ENCODE measurements at places on chromosomes 7 and 10.

GRCh38 chr10:72081210-72081609 lies 7.1 kb downstream of the SPOCK2 start:
- no peak for DNase-seq

GRCh38 chr7:108436906-108437305 lies 19.3 kb downstream of the NRCAM start:
- no peak for DNase-seq

DNA sequence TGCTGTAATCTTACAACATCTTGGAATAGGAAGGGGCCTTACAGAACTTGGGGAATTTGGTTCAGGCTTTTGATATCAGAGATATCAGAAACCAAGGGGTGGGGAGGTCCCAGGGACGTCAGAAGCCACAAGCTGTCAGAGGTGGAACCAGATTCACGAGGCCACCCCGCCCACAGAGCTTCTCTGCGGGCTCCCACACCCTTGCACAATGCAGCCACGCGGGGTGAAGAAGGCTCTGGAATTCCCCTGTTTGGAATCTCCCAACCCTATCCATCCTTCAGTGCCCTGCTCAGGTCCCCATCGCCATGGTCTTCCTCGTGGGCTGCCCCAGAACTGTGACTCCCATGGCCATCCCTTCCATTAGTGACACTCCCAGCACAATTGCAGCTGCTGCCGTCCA lies 247.1 kb upstream of the SHH start:
- DNase-seq = no peak

- DNase-seq = no peak
Observed at GRCh38 chr7:127678947-127679346, 27.0 kb downstream of the SND1 start.

DNA sequence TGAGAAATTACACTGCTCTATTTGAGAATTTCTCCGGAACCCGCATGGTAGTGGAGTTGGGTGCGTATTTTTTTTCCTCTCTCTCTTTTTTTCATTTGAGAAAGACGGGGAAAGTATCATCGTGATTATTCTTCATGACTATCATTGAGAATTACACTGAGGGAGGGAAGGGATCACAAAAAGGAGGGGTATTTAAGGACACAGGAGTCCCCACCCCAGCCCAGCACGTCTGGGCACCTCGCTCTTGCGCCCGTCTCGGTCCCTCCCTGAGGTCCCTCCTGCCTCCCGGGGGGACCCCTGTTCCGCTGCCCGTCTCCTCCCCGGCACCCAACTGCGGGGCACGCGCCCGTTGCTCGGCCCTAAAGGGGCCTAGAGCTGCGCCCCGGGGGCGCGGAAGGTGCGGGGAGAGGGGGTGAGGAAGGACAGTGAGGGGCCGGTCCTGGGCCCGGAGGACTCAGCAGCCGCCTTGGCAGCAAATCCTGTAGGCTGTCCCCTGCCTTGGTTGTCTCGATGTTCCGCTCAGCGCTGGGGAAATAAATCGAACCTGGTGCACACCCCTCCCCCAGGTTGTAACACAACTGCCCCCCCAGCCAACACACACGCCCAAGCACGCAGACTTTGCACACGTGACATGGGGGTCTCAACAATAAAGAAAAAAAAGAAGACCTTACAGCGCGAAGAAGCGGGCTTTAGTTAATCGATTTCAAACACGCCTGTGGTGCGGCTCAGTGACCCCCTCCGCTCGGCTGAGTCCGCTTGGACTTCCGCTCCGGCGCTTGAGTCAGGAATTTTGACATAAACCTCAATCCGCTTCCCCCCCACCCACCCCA lies 18.6 kb upstream of the GATA3 start:
- DNase-seq = no peak

DNA sequence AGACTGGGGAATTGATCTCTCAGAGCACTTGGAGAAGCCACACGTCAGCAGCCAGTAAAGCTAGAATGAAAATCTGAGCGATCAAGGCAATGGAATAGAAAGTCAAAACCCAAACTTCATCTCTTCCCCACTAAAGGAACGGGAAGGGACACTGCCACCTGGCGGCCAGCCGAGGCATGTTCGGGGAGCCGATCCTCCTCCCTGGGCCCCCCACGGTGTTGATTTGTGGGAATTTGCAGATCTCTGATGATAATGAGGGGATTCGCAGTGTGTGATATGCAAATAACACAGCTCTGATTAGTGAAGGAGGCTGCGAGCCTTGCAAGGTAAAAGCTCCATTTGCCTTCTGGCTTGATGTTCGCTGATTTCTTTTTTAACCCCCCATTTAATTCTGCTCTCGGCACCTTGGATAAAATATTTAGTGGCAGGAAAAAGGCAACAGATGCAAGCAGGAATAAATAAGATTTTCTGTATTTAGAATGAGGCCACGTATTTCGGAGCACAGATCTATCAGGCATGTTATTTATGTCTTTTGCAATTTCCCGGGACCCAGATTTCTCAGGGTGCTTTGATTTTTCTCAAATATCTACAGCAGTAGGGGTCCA lies 258.6 kb downstream of the PAXIP1 start:
- no peak for DNase-seq

- DNase-seq = no peak
Observed at GRCh38 chr10:22341190-22341925, 3.9 kb upstream of the SPAG6 start.

DNA sequence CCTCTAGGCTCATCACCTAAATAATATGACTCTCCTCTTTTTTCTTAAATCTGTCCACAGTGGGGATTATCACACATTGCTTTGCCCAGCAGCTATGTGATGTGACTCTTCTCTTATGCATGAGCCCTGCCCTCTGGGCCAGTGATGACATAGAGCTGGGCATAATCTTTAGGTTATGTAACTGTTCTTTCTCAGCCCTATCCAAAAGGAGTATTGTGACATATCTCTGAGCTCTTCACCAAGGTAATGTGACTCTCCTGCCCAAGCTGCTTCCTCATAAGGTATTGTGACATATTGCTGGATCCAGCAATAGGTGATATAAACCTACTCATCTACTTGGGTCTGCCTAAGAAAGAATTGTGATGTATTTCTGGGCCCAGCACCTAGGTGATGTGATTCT lies 37.7 kb upstream of the ZNF107 start:
- no peak for DNase-seq

- DNase-seq = no peak
Observed at GRCh38 chr7:158350166-158350900, 237.3 kb downstream of the PTPRN2 start.

- DNase-seq = peak; percentile 43
Observed at GRCh38 chr10:79059859-79060379, 8.8 kb upstream of the ZMIZ1 start.

DNA sequence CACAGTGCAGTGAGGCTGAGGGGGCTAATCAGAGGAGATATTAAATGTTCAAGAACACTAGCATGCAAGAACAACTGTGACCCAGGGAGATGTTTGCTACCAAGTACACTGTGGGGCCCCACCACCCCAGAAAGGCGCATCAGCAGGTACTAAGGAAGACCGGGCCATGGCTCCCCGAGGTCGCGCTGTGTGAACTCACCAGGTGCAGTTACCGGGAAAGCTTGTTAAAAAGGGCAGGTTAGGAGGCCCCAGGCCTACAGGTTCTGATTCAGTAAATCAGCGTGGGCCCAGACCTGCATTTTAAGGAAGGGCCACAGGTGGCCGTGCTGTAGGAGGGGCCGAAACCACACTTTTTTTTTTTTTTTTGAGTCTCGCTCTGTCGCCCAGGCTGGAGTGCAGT lies 54.6 kb downstream of the TMEM209 start:
- no peak for DNase-seq

DNA sequence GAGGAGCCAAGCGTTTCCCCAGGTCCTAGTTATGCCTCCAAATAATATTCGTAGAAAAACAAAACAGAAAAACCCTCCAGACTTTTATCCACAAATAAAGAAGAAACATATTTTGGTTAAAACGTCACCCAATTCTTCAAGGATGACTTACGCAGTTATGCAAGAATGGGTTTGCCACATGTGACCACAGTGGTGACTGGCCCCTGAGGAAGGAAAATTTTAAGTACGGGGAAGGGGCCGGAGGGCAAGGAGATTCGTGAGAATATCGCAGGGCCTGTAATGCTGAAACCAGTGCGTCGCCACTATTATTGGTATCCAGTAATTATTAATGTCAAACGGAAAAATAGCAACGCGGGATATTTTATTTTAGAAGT lies 537 bp upstream of the MRPS24 start:
- no peak for DNase-seq

DNA sequence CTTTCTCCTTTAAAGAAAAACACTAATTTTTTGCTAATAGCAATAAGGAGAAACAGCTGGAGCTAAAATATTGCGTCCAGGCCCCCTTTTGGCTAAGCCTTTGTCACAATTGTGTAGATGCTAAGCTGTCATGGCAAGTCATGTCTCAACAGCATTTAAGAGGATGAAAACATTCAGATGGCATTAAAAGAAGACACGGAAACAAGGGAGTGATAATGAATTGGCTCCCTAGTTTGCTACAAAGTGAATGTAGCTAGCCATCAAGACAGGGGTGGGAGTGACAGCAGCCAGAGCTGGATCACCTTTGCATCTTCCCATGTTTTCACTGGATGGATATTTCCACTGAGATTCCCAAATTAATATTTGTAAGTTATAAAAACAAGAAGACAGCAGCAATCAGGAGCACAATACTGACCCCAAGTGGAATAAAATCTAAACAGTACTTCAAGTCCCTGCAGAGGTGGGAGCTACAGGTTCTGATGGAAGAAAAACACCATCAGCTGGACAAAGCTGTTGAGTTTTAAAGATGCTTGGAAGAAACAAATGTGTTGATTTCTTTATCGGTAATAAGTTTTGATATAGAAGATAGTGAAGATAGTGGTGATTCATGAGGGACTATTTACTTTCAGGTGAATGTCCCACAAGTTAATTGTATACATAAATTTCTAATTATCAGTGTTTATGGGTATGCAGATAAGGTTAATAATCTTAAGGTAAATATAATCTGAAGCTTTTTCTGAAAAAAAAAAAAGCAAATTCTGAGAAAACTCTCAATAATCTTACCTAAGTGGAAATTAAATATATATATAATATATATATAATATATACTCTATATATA lies 129.4 kb downstream of the SLC16A9 start:
- DNase-seq = no peak

- DNase-seq = no peak
Observed at GRCh38 chr7:18684916-18685315, 189.4 kb downstream of the HDAC9 start.

DNA sequence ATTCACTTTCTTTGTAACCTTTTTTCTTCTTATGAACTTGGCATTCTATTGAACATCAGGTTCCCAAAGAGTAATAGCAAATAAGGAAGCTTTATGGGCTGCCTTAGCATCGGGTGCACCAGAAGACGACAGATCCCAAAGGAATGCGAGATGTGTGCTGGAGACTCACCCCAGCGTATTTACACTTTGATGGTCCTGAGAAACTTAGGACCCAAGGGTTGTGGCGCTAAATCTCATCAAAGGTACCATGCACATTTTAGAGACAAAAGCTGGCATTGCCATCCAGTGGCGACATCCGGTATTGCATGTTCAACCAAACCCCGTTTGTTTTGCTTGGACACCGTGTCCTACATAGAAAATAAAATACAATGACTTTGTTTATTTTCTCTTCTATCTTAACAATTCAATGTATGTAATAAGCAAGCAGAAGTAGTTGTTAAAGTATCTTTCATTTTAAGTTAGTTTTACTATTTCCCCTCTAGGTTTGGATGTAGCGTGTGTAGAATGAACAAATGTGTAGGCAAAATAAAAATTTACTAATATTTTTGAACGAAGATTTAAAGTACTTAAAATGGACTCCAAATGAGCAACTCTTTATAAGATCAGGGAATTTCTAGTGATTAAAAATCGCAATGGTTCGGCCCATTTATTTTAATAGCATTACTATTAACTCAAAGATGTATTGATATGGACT lies 1154.8 kb downstream of the GATA3 start:
- peak; percentile 77 for DNase-seq

DNA sequence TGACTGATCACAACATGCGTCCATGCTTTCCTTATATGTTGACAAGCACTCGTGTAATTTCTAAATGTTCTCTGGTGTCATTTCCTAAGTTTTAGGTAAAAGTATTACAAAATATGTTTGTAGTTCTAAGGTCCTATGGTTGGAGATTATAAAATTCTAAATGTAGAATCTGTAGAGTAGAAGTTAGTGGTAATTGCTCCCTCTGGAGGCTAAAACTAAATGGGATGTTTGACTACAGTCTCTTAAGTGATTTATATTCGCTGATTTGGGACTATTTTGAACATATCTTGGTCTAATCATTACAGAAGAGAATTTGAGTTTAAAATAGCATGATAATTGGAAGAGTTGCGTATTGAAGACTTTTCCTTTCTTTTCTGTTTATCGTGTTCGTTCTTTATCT lies 74.1 kb downstream of the ZMYND11 start:
- DNase-seq = no peak

- no peak for DNase-seq
Observed at GRCh38 chr7:38822549-38822948, 86.4 kb downstream of the VPS41 start.

- DNase-seq = no peak
Observed at GRCh38 chr7:15554744-15555143, 7.1 kb downstream of the AGMO start.

DNA sequence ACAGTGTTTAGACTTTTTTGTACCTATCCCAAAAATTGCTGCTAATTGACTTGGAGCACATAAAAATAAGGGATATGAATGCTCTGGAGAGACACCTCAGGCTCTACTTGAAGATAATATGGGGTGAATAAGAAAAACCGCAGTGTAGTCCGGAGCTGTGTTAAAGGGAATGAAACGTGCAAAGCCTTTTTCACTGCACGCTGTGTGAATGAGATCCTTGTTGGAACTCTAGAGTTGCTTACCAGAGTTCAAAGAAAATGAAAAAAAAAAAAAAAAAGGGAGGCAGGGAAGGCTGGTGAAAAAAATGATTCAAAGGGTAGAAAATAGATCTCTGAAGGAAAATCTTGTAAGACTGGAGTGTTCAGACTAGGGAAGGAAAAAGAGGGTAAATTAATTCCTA lies 226.6 kb downstream of the LRMDA start:
- no peak for DNase-seq

GRCh38 chr10:9645928-9646600 lies 1371.6 kb upstream of the CELF2 start:
- no peak for DNase-seq

DNA sequence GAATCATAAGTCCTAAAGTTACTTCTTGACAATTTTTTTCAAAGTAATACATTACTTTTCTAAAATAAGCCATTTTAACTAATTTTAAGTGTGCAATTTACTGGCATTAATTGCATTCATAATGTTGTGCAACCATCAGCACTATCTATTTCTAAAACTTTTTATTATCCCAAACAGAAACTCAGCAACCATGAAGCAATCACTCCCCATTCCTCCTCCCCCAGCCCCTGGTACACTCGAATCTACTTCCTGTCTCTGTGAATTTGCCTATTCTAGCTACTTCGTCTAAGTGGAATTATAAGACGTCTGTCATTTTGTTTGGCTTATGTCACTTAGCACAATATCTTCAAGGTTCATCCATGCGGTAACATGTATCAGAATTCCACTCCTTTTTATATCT lies 84.9 kb downstream of the MKX start:
- DNase-seq = no peak

GRCh38 chr7:76411626-76412025 lies 2.1 kb upstream of the SSC4D start:
- DNase-seq = no peak

- DNase-seq = no peak
Observed at GRCh38 chr10:123309731-123310130, 155.5 kb downstream of the BUB3 start.

Data from aorta (tissue), 5 donors.